ENCODE measurements at places on chromosomes 7 and 10.

DNA sequence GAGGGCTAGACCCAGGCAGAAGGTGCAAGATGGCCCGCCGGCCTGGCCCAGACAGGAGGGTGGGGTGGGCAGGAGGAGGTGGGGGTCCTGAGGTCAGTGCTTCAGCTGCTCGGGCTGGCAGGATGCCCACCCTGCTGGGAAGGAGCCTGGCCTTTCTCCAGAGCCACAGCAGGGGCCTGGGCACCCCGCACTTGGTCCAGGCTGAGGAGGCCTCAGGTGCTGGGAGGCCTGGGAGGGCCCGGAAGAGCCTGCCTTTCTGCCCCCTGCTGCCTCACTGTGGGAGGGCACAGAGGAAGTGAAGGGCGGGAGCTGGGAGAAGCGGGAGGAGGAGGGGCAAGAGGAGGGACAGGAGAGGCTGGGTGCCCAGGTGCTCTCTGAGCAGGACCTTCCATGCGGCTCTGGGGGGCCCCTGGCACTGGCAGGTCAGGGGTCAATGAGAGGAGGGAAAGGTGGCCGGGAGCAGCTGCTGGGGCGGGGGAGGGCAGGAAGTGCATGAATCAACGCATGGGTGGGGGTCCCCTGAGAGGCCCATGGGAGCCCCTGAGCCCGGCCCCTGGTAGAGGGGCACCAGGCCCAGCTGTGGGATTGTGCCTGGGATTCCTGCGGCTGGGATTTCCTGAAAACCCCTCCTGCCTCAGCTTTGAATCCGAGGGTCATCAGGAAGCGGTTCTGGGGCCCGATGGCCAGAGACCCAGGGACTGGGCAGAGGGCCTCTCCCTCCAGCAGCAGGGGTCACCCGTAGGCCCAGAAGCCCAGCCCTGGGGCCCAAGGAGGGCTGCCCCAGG lies 49.9 kb downstream of the PWWP2B start:
- DNase-seq = no peak

- no peak for DNase-seq
Observed at GRCh38 chr7:151008143-151008510, 16.2 kb downstream of the ATG9B start.

GRCh38 chr10:13037832-13038231 lies 36.3 kb upstream of the CCDC3 start:
- no peak for DNase-seq

GRCh38 chr10:62514079-62514693 lies 140.0 kb downstream of the ZNF365 start:
- no peak for DNase-seq

DNA sequence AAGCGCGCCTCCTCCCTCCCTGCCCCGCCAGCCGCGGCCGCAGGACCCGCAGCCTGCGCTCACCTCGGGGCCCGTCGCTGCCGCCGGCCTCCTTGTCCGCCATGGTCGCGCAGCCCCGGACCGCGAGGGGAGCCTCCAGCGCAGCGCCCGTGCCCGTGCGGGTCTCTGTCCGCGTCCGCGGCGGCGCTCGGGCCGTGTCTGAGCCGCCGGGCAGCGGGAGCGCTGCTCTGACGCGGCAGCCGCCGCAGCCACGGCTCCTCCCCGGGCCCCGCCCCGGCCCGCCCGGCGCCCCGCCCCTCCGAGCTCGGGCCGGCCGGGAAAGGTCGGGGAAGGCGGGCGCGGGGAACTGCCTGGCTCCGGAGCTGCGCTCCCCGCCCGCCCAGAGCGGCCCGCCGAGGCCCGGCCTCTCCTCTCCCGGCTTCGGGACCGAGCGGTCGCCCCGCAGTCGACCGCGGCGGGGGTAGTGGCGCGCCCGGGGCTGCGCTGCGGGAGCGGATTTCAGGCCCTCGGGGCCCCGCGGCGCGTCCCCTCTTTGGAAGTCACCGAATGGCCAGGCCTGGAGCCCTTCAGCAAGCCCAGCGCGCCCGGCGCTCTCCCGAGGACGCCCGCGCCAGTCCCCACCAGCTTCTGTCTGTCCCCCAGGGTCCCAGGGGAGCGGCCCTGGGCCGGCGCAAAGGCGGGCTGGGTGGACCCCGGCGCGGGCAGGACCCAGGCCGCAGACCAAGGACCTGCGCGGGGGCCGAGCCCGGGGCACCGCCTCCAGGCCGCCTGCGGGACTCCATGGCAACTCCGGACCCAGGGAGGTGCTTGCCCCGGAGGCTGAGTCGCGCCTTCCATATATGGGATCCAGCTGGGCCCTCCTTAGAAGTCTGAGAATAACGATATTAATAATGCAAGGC lies at the start of gene HSPA12A:
Gene HSPA12A, minus strand, starts transcription at position 200 of the 899 bp plus-strand sequence. Its CDS starts 97 bp downstream, at position 103.
- no peak for DNase-seq

DNA sequence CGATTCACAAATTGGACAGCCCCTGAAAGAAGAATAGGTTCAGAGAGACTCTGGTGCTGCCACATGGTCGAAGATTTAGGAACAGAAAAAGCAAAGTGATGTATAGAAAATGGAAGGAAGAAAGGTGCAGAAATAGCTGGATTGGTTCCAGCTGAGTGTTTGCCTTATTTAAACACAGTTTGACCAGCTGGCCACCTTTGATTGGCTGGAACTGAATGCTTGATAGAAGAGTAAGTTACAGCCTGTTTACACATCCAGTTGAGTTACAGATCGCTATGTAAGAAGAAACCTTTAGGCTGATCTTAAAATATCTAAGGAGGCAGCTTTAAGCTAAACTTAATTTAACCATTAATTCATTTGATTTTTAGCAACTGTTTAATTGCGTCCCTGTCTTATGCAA lies 40.3 kb upstream of the KAT6B start:
- peak; percentile 27 for DNase-seq

GRCh38 chr7:100896732-100897608 lies 1.3 kb upstream of the ACHE start:
- DNase-seq = no peak

DNA sequence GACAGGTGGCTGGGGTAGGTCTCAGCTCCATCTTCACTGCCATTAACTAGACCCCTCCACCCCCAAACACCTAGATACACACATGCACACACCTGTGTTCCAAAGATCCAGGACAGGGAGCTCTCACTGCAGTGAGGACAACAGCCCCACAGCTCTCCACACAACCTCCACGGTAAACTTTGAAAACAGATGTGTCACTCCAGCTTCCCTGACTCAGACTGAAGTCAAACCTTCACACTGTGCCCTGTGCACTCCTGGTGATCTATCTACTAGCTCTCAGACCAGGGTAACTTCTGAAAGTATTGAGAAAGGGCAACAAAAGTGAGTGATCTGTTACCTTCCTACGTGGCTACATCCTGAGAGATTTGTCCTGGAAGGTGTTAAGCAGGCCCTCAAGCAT lies 519.8 kb downstream of the XPNPEP1 start:
- DNase-seq = no peak

DNA sequence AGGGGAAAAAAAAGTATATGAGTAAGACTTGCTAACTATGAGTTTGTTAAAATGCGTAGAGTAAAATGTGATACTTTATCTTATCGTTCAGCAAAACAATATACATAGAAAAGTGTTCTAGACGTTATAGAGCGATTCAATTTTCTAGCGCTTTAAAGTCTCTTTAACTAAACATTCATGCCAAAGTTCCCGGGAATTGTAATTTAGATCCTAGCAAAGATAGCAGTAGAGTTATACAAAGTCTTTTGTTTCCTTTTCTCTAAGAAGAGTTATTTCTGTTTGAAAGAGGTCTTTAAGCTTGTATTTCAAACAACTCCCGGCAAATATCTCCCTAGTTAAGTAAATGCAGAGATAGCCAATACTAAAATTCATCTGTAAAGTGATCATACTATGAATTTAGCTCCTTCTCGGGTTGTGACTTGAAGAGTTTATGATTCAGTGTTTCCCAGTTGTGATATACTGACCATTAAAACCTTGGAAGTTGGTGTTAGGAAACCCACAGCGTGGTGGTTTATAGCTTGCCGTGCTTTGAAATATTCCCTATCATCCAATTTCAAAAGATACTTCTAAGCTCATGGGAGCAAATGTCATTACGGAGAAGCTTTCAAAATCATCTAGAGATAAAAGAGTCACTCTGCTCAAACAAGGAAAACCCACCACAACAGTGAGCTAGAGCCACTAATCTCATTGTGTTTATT lies 171.7 kb downstream of the CSTF2T start:
- DNase-seq = no peak

GRCh38 chr10:122861711-122862161 lies 16.1 kb upstream of the CUZD1 start:
- no peak for DNase-seq

- no peak for DNase-seq
Observed at GRCh38 chr7:25353196-25353595, 124.9 kb upstream of the NPVF start.

DNA sequence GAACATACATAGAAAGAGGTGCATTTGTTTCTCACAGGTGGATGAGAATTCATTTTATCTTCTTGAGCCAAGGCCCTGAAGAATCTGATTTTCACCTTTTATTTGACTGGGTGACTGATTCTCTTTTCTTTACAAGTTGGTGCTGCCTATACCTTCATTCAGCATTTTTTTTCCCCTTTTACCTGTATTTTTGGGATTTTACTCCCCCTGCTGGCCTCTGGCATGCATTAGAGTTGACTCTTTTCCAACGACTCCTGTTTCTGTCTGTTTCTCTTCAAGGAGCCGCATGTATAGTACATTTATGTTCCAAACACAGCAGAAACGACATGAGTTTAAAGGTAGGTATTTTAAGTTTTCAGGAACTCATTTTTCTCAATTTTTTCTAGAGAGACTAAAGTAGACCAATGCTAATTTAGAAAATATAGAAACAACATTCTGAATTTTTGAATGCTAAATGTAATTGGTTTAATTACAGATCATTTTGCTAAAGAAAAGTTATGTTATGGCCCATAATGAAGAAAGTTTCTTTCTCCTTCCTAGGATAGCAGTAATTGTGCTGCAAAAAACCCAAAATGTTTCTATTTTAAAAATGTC lies 149.8 kb upstream of the HDAC9 start:
- no peak for DNase-seq

GRCh38 chr7:116670409-116671015 lies 1.5 kb upstream of the MET start:
- no peak for DNase-seq
